Stimulated activated CD8-positive, alpha-beta memory T cell treated with anti-CD3 and anti-CD28 coated beads, Interleukin-4, amount 100 ng/mL, for 4 hours (primary cell): ENCODE measurements at places on chromosomes 5 and 9.

GRCh38 chr5:154653418-154653763 lies 101.8 kb upstream of the LARP1 start:
- no peak for DNase-seq

DNA sequence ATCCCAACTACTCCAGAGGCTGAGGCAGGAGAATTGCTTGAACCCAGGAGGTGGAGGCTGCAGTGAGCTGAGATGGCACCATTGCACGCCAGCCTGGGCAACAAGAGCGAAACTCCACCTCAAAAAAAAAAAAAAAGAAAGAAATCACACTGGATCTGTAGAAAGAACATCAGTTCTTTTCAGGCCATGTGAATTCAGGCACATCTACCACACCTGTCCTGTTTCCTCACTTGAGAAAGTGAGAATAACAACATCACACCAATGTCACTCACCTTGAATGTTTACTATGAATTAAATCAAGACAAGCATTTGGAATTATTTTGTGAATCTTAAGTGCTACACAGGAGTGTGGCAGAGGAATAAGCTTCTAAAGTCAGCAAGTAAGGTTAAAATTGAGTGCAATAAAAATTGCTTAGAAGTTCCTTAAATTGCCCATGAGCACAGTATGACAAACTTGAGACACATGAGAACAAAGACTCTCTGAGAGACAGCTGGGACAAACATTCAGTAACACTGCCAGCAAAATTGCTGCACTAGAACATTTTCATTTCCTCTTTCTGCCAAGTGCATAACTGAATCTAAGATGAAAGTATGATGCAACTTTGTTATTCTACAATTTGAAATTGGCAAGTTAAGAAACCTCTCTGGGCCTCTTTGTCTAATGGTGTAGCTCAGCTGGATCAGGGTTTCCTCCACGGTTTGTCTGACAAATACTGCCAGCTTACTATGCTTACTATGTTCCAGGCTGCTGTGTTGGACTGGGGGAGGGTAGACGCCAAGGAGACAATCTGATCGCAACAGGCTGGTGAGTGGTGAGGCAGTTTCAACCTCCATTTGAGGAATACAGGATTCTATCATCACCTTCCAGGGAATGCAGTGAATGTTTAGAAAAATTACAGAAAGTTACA lies 1.9 kb upstream of the RIC1 start:
- DNase-seq: no peak

GRCh38 chr5:50958852-50959457 lies 292.5 kb downstream of the PARP8 start:
- DNase-seq: no peak

- DNase-seq: no peak
Observed at GRCh38 chr5:156762771-156763170, 87.3 kb upstream of the PPP1R2B start.

DNA sequence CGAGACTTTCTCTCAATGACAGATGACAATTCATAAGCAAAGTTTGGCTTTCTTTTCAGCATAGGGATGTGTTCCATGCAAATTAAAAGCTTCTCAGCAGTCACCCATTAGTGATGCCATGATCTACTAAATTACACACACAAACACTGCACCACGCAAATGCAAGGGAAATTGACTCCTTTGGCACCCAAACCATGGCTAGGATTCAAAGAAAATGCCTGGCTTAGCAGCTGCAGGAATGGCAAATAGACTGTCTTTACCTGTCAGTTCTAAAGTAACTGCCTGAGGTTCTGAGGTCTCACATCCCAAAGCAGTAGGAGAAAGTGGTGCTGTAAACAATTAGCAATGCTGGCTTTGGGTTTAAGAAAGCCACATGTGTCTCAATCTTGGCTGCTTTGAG lies 108.6 kb upstream of the ATP10B start:
- no peak for DNase-seq
